ENCODE measurements at places on chromosomes 5 and 9. TPM values are rescaled to one million over a fixed set of nuclear protein-coding genes. Genes with fewer than 3 reads are reported as not detected.

The EIF4E1B gene
- total RNA-seq, result not detected

The SPINK6 gene
- not detected for total RNA-seq

The IL5 gene
- total RNA-seq, result not detected

The KLF4 gene
- 17.3 TPM for total RNA-seq

The SLC36A2 gene
- 6.4 TPM for total RNA-seq

The FOXD1 gene
- total RNA-seq, result 13.9 TPM

The CHSY3 gene
- total RNA-seq, result 5.1 TPM

The AIF1L gene
- total RNA-seq, result 214 TPM

The CBY3 gene
- 0.58 TPM for total RNA-seq

The MZB1 gene
- 0.93 TPM for total RNA-seq

The PTGS1 gene
- 9.6 TPM for total RNA-seq

The SPINK7 gene
- total RNA-seq, result not detected

The SPINK4 gene
- not detected for total RNA-seq

The SH2D3C gene
- total RNA-seq, result 22.4 TPM

The MARCHF6 gene
- 198 TPM for total RNA-seq

The FBP2 gene
- total RNA-seq, result 26.9 TPM

The IGFBPL1 gene
- 2.2 TPM for total RNA-seq

The ZCCHC7 gene
- total RNA-seq, result 16.0 TPM

The IFNA21 gene
- total RNA-seq, result not detected

The BRINP1 gene
- 6.7 TPM for total RNA-seq

The LCN9 gene
- not detected for total RNA-seq

The SLC6A7 gene
- total RNA-seq, result 0.06 TPM

The DAP gene
- total RNA-seq, result 50.1 TPM

The SOX30 gene
- total RNA-seq, result 0.06 TPM

The GMCL2 gene
- not detected for total RNA-seq

The SLC4A9 gene
- 21.8 TPM for total RNA-seq

The BSPRY gene
- 8.8 TPM for total RNA-seq

The ZNF782 gene
- total RNA-seq, result 12.3 TPM

The CRAT gene
- total RNA-seq, result 49.1 TPM

The GRIA1 gene
- 1.8 TPM for total RNA-seq

The PGM5 gene
- total RNA-seq, result 54.2 TPM

The GDA gene
- 0.88 TPM for total RNA-seq

The HTR4 gene
- 0.35 TPM for total RNA-seq

Data from metanephros (tissue), 2 donors.